Glutamatergic neuron (in vitro differentiated cells): ENCODE measurements at places on chromosomes 1 and 21.

DNA sequence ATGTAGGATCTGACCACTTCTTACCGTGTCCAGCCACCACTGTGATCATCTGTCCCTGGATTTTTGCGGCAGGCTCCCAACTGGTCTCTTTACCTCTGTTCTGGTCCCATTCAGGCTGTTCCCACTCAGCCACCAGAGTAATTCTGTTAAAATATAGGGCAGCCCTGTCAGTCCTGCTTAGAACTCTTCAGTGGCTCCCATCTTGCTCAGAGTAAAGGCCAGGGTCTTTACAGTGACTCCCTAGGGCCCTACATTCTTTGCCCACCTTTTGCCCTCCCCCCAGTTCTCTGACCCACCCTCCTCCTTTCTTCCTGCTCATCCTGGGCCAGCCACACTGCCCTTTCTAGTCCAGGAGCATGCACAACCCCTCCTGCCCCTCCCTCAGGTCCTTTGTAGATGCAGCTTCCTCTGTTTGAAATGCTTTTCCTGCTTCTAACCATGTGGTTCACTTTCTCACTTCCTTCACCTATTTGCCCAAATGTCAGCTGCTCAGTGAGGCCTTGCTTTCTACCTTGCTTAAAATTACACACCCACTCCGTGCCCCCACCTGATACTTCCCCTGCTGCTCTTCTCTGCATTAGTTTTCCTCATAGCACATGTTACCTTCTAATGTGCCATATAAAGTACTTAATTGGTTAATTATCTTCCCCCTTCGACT lies 7.8 kb downstream of the UBIAD1 start:
- no peak for DNase-seq

DNA sequence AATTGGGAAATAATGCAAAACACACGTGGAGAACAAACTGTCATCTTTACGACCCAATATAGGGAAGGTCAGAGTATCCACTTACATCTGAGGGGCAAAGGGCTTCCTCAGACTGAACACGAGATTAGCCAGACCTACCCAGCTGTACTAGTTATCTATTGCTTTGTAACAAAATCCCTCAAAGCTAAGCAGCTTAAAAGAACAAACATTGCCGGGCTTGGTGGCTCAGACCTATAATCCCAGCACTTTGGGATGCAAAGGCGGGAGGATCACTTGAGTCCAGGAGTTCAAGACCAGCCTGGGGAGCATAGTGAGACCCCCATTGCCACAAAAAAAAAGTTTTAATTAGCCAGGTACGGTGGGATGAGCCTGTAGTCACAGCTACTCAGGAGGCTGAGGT lies 262.8 kb downstream of the LTN1 start:
- no peak for DNase-seq

DNA sequence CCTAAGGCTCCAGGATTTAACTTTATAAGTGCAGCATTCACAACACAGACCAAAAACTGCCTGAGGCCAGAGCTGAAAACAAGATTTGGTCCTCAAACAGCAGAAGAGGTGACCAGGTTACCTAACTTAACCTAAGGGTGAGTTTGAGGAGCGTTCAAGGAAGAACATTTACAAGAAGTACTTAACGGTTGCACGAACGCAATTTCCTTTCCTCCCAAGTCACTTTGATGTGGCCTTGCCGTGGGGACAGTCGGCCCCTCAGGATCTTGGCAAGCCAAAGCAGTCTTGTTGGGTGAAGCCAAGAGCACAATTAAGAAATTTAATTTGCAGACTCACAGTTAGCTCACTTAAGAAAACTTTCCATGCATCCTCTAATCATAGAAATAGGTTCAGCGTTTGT lies 202.6 kb upstream of the COA6 start:
- DNase-seq, result no peak

GRCh38 chr1:228975238-228975907 lies 240.1 kb downstream of the RHOU start:
- no peak for DNase-seq
